Activated naive CD8-positive, alpha-beta T cell treated with anti-CD3 and anti-CD28 coated beads, Interleukin-2, amount 50 U/mL, for 24 hours (primary cell): ENCODE measurements at places on chromosomes 6 and 20.

GRCh38 chr6:147936703-147937470, 405.8 kb upstream of the SASH1 start:
- no peak for DNase-seq

- no peak for DNase-seq
Observed at GRCh38 chr6:53230775-53231467, 82.3 kb upstream of the GCM1 start.

DNA sequence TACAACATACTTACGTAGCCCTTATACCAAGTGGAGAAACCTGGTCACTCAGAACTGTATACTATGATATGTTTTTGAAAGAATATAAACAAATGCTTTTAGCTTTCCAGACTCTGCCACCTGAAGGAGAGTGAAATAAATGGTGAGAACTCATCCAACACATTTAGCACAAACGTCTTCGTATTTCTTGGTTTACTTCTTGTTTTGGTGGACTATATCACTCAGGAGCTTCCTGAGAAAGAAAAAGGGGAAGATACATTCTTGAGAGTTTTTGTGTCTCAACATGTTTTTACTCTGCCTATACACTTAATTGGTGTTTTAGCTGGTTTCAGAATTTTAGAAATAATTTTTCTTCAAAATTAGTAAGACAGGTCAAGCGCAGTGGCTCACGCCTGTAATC, 19.4 kb upstream of the CTAGE9 start:
- no peak for DNase-seq

DNA sequence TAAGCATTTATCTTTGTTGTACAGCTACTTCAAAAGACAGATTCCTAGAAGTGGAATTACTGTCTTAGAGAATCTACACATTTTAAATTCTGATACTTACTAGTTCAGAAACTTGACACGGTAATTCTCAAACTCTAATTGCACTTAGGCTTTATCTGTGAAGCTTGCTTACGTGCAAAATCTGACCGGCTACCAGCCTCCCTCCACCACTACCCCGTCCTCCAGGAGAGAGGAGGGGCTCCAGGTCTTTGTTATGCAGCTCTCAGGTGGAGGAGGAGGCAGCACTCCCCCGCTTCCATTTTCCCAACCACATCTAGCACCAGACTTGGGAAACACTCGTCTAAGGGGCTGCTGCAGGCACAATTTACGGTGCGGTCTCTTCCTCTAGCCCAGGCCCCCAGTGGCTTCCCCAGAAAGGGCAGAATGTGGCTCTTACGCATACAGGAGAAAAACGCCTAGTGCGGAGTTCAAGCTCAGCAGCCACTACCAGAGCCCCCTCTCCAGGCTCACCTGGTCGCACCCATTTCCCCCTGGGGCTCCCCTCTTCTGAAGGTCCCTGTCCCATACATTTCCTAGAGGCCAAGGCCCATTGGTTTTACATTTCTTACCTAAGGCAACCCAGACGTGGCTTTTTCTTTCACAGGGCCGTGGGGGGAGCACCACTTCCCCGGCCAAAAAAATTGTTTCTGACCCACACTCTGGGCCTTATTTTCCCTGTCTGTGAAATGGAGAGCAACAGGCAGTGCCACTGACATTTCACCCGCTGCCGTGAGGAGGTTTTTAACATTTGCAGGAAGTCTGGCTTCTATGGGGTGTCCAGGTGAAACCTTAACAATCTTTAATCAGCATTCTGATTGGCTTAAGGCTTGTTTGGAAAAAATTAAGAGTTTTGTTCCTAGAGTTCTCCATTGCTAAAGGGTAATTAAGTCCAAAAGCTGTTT, 1.6 kb upstream of the TGIF2 start:
- no peak for DNase-seq

DNA sequence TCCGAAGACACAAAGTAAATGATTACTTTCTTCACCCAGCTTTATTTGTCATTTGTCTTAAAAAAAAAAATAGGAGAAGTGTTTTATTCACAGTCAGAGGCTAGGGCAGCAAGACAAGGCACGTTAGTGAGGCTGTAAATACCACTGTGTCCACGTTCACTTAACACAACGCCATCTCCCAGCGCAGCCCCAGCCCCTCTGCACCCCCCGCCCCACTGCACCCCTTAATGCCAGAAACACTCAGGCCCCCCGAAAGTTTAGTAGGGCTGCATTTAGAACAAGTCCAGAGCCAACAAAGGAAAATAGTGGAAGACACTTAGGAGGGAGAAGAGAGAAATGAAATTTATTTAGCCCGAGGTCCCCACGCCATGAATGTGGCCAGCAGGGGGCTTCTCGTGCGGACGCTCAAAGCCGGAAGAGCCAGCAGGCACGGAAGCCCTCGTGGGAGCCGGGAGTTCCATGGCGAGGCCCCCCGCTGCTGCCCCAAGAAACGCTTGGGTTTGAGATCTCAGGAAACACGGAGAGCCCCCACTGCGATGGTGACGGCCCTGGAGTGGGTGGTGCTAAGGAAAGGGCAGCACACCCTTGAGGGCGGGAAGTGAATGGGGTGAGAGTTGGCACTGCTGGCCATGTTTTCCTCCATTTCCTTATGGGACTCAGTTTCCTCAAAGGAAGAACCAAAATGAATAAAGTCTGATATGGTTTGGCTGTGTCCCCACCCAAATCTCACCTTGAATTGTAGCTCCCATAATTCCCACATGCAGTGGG, 50.2 kb downstream of the IYD start:
- peak; percentile 71 for DNase-seq

DNA sequence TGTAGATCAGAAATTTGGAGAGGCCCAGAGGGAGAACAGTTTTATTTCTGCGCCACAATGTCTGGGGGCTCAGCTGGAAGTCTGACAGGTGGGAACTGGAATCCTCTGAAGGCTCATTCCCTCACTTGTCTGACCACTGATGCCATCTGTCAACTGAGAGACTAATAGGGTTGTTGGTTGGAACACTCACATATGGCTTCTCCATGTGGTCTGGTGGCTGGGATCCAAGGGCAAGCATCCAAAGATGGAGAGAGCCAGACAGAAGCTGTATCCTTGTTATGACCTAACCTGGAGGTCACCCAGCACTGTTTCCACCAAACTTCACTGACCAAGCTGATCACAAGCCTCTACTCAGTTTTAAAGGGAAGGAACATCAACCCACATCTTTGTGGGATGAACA, 117.9 kb upstream of the AKAP12 start:
- no peak for DNase-seq

GRCh38 chr20:5949943-5950270, 426 bp downstream of the TRMT6 start:
- no peak for DNase-seq

DNA sequence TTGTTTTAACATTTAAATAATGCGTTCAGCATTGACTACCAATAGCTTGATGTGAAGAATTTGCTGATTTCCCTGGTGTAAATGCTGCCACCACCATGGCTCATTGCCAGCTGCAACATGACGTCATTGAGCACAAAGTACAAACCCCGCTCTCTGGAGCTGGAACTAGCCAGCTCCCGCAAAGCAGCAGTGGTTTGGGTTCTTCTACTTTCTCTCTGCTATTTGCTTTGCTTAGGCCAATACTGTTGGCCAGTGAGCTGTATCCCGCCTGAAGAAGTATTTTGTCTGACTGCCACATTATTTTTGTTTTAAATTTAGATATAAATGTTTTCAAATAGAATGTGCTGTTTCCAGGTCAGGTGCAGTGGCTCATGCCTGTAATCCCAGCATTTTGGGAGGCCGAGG, 47.4 kb upstream of the KIF13A start:
- DNase-seq, result no peak

DNA sequence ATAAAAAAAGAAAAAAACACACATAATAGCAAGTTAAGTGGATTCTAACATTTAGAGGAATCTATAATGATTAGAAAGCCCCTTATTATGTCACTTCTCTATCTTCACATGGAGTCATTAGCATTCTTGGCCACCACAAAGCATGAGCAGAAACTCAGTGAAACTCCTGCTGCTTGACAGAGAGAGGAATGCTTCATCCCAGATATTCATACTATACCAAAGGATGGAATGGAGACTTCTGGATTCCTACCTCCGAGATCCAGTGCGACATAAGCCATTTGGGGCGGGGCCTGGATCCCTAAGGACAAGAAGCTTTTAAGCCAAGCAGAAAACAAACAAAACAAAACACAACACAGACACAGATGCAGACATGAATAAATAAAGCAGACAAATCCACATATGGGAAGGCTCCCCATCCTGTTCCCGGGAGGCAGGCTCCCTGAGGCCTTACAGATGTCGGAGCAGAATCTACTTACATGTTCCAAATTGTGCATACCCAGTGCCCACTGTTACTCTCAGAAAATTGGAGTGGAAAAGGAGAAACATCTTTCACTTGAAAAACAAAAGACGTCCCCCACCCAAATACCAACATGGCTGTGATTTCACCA, 727.3 kb downstream of the MAFB start:
- no peak for DNase-seq

GRCh38 chr6:89079511-89080234, 878 bp upstream of the PNRC1 start:
- peak; percentile 47 for DNase-seq
